ENCODE measurements at places on chromosomes 13 and 19.

DNA sequence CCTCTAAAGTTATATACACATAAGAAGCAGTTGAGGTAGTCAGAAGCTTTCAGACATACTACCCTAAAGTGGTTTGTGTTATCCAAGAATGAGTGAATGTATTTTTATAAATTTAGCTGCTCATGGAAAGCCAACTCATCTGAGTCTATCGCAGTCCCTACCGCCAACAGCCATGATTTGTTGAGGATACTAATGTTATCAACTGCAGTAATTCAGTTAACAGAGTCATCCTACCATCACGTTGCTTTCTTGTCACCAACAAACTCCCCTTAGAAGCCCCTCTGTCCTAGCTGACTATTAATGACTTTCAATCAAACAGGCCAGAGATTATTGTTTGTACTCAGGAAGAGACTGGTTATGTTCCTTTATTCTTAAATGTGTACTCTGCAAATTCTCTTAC is 169.9 kb downstream of the DCT start:
- no peak for DNase-seq

GRCh38 chr19:13149628-13150186 is 468 bp downstream of the STX10 start:
- no peak for DNase-seq

DNA sequence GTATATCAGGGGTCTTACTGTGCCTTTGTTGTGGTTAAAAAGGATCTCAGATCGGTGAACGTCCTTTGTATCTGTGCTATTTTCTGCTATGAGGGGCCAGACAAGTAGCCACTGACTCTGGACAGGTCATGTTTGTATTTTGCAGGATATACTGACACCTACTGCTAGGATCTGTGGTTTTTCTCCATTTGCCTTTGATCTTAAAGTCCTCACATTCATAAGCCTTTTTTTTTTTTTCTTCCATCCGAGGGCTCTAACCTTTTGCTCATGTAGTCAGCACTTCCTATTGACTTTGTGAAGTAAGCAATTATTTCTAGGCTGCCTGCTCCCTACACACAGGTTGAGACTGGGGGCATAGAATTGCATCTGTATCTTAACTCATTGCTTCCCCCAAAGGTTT is 106.2 kb downstream of the SLITRK5 start:
- DNase-seq: no peak

- DNase-seq: no peak
Observed at GRCh38 chr13:34300559-34300958, 482.6 kb downstream of the RFC3 start.

DNA sequence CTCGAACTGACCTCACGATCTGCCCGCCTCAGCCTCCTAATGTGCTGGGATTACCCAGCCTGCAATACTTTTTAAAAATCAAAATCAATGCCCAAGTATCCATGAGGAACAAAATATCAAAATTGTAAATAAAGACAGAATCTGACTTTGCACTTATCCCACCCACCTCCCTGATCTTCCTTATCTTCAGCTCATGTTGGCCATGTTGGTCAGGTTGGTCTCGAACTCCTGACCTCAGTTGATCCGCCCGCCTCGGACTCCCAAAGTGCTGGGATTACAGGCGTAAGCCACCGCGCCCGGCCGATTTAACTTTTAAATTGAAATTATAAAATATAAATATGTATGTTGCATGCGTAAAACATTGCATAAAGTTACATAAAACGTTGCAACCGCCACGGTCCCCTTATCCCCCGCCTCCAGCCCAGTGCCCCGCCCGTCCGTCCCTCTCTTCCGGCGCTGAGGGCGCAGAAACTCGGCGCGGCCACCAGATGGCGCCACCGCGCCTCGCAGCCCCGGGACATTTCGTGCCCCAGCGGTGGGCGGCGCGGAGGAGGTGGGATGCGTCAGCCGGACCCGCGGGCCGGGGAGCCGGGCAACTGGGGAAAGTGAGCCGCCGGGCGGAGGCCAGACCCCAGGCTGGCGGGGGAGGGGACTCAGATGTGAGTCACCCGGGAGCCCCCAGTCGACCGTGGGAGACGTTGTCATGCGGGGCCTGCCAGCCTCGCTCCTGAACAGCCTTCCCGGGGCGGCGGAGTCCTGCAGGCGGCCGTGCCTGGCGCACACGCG is 1.5 kb upstream of the GADD45B start:
- peak; percentile 85 for DNase-seq

- peak; percentile 30 for DNase-seq
Observed at GRCh38 chr19:53102756-53103233, 427 bp downstream of the ZNF160 start.

- peak; percentile 77 for DNase-seq
Observed at GRCh38 chr19:16417660-16418596, 53.8 kb downstream of the EPS15L1 start.

DNA sequence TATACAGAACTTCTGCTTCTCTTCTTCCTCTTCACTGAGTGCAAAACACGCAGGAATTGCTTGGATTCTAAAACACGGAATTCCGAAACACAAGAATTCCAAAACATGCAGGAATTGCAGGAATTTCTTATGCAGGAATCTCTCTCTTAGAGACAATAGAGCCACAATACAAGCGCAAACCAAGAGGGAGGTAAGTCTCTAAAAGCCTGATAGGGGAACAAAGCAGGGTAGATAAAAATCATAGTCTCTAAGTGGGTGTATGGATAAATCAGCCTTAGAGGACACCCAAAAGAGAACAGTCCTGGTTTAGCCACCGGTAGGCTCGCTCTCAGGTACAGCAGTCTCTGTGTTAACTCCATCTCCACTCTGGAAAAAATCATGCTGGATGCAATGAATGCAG is 112.9 kb downstream of the LHFPL6 start:
- no peak for DNase-seq

GRCh38 chr19:42185277-42185676 is 32.2 kb downstream of the DEDD2 start:
- peak; percentile 66 for DNase-seq

DNA sequence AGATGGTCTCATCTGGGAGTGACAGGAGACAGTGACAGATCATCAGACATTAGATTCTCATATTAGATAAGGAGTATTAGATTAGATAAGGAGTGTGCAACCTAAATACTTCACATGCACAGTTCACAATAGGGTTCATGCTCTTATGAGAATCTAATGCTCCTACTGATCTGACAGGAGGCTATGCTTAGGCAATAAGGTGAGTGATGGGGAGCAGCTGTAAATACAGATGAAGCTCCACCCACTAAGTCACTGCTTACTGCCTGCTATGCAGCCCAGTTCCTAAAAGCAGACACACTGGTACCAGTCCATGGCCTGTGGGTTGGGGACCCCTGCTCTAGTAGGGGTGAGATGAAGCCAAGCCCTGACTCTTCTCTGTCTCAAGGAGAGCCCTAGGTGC is 10.0 kb upstream of the IGFL3 start:
- no peak for DNase-seq

DNA sequence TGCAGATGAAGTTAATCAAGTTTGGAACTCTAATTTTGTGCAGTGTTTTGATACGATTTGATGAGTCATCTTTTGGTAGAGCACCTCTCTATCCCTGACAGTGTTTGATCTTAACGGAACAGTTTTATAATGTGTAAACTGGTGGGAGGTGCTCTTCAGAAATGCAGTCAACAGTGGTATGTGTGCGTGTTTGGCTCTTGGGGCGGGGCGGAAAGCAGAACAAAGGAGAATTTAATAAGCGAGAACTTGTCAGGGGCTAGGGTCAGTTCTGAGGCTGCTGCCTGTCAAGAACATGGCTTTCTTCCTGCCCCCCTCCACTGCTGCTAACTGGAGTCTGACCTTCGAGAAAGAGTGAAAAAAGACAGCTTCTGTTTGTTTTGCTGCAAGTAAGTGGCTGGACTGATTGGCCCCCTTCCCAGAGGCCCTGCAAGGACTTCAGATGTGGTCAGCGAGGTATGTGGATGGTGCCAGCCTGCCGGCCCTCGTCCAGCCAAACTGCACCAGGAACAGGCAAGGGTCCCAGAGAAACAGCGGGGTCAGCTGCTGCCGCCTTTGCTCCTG is 40.8 kb downstream of the BBC3 start:
- peak; percentile 14 for DNase-seq

GRCh38 chr13:99743094-99743493 is 228.5 kb downstream of the ZIC5 start:
- DNase-seq: no peak

GRCh38 chr13:112053744-112054615 is 13.0 kb upstream of the SOX1 start:
- no peak for DNase-seq

DNA sequence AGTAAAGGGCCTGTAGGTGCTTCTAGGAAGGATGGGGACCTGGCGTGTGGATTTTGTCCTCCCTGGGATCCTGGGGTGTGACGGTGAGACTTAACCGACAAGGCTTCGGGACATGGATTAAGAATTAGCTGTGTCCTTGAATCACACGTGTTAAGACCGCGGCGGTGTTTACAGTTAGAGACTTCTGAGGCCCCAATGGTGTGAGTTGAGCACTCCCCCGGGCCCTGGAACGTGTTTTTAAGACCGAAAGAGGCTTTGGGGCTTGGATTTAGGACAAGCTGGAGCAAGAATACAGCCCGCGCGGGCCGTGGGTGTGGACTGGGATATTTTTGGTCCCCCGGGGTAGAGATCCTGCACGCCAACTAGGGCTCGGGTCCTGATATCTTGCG is 1.2 kb upstream of the SLC27A1 start:
- DNase-seq: no peak

All from CD4-positive, alpha-beta T cell treated with Interferon alpha-2 for 1 hour (primary cell).